ENCODE measurements at places on chromosomes 5 and 9.

DNA sequence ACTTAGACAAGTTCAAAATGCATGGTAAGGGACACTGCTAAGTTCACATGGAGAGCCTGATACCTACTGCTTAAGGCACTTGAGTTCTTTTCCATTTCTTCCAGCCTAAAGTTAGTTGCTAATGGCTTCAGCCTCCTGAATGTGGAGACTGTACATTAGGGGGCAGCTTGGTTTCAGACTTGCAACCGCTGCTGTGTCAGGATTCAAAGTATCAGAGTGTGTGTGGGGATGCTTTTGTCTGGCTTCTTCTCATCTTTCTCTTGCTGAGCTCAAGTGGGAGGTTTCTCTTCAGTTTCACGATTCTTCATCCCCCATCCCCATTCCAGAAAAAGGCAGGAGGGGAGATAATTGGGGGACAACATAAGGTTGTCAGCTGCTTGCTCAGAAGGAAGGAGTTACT lies 49.4 kb downstream of the ATP10B start:
- DNase-seq, result no peak

DNA sequence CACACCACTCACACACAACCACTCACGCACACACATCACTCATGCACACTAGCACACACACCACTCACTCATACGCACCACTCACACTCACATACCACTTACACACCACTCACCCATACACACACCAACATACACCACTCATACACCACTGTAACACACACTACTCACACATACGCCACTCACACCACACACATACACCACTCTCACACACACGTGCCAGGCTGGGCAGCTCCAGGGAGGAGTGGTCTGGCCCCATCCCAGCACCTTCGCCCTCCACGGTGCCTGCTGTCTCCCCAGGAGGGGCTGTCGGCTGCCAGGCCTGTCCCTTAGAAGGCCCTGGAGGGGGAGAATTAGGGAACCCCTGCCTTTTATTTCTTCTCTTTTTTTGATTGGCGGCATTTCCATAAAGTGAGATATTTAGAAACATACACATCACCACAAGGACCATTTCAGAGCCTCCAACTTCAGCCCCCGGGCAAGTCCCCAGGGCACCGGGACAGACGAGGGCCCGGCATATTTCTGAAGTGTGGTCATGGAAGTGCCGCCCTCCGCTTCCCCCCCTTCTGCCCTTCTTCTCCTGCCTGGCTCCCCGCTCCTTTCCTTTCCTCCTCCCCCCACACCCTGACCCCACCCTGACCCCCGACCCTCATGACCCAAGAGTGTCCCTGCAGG lies 6.3 kb upstream of the ASB6 start:
- DNase-seq, result no peak

DNA sequence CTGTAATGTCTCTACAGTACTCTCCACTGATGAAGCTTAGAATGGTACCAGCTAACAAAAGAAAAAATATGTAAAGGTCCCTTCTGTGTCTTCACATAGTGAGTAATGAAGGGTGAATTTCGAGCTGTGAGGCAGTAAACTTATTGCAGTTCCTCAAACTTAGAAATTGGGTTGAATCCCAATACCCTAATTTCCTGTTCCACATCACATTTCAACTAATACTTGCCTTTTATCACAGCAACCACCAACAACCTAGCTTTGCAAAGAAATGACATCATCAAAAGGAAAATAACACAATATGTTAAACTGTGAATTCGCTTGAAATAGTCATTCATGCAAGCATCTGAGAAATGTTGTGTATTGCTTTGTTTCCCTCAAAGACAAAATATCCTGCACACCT lies 9.4 kb upstream of the TNFAIP8 start:
- no peak for DNase-seq

- DNase-seq, result no peak
Observed at GRCh38 chr5:145801195-145801594, 33.9 kb downstream of the PRELID2 start.

Measured in ecto neural progenitor cell (in vitro differentiated cells).